Activated CD4-positive, CD25-positive, alpha-beta regulatory T cell treated with anti-CD3 and anti-CD28 coated beads, Interleukin-2, amount 50 U/mL, for 72 hours (primary cell): ENCODE measurements at places on chromosomes 2 and 18.
A peak's percentile ranks its signal among the peaks of the same experiment; 100 is the strongest.

DNA sequence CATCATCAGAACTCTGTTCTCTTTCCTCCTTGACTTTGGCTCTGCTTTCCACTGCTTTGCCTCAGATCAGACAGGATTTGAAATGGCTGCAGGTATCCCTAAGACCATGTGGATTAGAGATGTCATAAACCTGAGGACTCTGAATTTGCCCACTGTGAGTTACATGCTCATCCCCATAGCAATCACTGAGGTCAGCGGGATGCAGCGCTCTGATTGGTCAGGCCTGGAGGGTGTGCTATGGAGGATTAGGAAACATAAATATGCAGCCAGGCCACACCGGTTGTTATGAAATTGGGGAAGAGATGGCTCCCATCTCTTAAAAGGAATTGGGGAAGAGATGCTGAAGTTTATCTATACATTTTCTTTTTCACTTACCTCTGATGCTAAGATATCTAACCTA is 73.7 kb upstream of the DNAJC10 start:
- no peak for DNase-seq

- no peak for DNase-seq
These were observed 29.2 kb upstream of the POMC start for GRCh38 chr2:25197336-25198208.

GRCh38 chr18:1498216-1498615 is 593.5 kb downstream of the ADCYAP1 start:
- DNase-seq = no peak

- peak; percentile 61 for DNase-seq
These were observed 73.8 kb downstream of the HDAC4 start for GRCh38 chr2:239326831-239327535.

DNA sequence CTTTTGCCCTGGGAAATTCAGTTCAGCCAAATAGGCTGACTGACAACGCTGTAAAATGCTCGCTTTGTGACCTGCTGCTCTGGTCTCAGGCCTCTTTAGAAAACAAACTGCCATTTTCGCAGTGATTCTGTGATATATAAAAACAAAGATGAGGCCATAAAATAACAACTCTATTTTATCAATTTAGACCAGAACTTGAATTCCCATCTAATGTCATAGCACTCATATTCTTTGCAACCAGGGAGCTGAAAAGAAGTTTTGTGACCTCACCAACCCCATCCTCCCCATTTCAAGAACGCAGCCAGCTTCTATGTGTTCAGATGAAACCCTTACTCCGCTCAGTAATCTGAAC is 40.3 kb downstream of the TCF4 start:
- no peak for DNase-seq

DNA sequence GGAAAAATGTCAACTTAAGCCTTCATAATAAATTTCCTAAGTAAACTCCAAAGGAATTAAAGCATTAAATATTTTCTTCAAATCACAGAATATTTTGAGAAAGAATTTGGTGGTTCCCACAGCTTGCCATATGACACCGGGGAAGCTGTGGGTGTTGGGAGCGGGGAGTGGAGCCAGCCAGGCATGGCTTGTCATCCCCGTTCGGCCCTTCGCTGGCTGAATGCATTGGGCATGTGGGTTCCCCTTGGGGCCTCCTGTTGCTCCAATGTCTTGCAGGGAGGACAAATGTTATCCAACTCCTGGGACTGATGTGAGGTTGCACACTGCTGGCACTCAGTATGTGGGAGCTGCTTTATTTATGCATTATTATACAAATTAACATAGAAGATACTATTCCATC is 18.6 kb downstream of the NGEF start:
- no peak for DNase-seq

DNA sequence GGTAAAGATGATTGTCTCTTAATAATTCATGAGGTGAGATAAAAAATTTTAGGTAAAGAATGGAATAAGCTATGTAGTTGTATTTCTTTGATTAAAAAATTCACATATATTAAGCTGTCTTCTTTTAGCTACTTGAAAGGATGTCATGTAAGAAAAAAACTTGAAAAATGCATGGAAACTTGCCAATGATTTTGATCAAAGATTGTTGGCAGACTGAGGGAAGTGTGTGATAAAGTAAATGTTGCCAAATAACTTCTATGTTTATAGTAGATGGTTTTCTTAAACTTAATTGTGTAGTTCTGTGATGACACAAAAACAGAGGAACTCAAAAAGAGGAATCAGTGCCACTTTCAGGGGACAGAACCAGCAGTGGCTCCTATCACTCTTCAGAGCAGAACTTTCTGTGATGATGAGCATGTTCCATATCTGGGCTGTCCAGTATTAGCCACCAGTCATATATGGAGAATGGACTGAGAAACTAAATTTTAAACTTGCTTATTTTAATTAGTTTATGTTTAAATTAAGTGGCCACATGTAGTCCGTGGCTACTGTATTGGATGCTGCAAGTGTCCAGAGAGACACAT is 51.9 kb upstream of the SLC38A11 start:
- no peak for DNase-seq

DNA sequence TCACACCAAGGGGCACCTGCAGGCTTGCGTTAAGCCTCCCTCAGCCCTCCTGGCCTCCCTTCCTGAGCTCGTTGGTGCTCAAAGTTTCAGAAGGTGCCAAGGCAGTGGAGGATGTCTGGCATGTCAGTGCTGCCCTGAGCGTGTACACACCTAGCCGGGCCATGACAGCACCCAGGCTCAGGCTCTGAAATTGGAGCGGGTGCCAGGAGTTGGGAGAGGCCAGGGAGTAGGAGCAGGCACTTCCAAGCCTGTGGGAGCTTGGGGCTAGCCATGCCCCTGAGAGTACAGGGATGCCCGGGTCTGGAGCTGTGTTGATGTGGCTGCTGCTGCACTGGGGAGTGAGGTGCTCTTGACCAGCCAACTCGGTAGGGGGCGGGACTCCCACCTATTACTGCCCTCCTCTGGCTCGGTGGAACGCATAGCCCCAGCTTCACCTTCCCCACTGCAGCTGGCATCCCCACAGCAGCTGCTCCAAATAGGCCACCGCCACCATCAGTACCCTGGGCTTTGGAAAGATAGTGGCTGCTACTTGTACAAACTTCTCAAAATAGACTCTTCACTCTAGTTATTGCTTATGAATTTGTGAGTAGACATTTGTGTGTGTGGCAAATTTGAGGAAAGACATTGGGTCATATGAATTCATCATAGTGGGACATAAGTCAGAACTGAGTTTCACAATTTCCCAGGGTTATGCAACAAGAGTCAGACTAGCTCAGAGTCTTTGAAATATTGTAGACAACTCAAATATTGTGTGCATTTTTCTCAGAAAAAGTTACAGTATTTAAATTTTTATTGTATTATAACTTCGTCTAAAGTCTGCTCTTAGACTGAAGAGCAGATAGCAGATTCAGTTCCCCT is 6.8 kb upstream of the PCARE start:
- DNase-seq = no peak

DNA sequence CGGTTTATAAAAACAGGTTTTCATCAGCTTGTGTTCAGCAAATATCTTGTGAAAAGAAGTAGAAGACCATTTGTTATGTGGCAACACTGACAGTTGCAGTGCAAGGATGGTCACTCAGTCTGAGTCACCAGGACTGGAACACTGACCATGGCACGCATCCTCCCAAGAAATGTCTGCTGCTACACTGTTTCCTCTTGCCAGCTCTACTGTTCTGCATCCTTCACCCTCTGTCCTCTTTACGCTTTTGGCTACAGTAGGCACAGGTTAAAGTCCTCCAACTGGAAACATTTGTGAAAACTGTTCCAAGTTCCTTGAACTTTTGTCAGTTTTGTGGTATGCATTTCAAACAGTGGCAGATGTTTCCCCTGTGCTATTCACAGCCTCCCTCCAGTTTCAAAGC is 39.4 kb downstream of the OSR1 start:
- no peak for DNase-seq

DNA sequence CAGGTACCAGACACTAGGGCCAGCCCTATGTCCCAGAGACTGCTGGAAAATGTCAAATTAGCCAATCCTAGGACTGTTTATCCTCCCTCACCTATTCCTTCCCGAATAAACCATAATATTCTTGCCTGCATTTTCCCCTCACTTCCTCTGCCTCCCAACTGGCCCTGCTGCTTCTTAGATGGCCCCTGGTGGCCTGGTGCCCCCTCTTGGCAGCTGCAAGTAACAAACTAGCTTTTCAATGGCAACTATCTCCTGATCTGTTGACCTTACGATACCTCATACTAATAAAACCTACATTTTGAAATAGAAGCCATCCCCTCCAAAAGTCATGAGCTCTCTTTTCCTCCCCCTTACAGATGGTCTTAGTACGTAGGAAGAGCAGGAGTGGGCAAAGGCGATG is 132.0 kb downstream of the ALPK2 start:
- DNase-seq = peak; percentile 12
